Ovary (tissue), 10 donors: ENCODE measurements at places on chromosomes 5 and 9.

DNA sequence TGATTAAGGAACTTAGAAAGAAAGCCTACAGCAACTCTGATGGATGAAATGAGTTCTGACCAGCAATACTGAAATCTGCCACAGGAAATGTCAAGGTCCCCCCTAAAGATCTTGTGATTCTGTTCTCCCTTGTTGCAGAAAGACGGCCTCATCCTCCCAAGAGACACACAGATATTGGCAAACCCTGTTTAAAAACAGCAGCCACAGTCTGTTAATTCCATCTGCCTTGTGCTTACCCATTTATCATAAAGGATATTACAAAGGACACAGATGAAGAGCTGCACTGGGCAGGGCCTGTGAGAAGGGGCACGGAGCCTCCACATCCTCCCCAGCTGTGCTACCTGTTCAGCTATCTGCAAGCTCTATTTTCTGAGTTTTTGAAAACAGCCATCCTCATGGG, 15.2 kb downstream of the RAPGEF1 start:
- DNase-seq, result no peak

- DNase-seq, result no peak
These were observed 27.2 kb downstream of the TMOD1 start for GRCh38 chr9:97528529-97529230.

- no peak for DNase-seq
These were observed 382.6 kb downstream of the RASEF start for GRCh38 chr9:82680179-82680935.

GRCh38 chr5:148826739-148827070, 294 bp downstream of the ADRB2 start:
- DNase-seq, result no peak

DNA sequence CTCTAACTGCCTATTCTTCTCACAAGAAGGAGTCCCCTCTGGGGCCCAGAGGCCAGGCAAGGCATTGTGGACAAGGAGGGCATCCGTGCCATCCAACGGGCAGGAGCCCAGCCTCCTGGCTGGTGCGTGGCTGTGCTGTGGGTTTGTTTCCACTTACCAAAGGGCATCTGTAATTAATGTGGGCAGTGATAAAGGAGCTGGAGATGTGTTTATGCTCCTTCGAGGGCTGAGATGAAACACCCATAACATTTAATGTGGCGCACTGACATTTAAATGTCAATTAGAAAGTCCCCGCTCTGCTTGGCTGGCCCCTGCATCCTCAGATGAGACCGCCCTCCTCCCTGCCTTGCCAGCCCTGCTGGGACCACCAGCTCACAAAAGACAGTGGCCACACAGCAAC, 57.1 kb downstream of the KCNIP1 start:
- no peak for DNase-seq

GRCh38 chr9:103377667-103378066, 382.5 kb downstream of the CYLC2 start:
- DNase-seq, result no peak

DNA sequence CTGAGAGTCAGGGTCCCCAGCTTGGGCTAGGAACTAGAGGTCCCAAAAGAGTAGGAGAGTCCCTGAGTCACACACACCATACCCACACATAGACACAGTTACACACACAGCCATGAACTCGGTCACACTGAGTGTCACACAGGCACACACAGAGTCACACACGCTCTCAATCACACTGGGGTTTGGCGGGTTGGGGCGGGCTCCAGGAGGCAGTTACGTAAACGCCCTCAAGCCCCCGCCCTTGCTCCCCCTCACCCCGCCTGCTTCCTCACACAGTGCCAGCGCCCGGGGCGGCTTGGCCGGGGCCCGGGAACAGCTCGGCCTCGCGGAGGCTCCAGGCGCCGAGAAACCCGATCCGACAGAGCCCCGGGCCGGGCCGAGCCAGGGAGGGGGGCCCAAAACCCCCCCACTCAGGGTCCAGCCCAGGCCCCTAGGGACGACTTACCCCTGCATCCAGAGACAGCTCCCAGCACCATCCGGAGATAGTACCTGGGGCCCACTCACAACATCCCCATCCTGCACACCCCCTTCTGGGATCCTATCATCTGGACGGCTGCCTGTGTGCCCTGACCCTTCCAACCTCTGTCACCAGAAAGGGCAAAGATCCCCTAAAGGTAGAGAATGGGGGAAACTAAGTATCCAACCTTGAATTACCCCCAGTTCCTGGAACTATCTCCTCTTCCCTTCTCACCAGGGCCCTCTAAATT, 3.5 kb upstream of the CNTFR start:
- DNase-seq, result peak; percentile 79

DNA sequence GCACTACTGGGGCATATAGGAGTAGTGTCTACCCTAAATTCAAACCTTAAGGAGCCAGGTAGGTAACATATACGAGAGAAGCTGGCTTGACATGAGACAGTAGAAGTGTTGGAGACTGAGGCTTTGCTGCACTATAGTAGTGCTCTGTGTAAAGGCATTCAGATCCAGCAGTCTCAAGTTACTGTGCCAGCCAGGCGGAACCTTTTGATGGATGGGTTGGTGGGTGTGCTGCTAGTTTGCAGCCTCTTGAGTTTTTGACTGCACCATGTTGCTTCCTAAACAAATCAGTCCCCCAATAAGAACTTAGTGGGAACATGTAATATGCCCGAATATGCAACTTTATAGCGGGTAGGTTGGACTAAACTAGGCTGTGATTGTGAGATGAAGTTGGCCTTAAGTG, 1.5 kb downstream of the CLTA start:
- no peak for DNase-seq

DNA sequence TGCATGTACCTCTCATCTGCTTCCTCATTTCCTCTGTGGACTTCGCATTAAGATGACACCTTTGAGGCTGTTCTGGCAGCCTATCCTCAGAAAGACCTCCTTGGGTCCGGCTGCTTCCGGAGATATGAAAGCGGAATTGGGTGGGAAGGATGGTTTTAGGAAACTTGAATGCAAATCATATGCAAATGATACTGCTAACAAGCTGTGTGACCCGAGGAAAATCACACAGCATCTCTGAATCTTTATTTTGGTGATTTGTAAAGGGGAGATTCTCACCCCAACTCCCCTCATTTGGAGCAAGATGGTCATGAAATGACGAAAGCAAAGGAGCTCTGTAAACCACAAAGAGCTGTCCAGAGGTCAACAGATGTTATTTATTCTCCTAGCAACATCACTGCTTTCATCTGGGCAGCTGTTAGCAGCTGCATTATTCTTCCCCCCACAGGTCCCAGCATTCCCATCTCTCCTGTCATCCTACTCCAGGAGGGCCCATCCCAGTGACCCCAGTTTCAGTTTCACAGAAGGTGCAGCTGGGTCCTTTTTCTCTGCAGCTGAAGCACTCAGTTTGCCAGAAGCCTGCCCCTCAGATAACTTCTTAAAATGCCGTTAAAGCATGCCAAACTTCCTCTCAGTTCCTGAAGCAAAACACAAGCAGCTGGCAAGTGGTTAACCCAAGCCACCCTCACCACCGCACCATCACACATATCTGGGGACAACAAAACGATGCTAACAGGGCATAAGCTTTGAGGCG, 269.5 kb downstream of the SEC61B start:
- DNase-seq, result no peak

- no peak for DNase-seq
These were observed 28.0 kb downstream of the NLN start for GRCh38 chr5:65749956-65750355.

GRCh38 chr5:121257621-121258020, 594.1 kb upstream of the FTMT start:
- DNase-seq, result no peak

DNA sequence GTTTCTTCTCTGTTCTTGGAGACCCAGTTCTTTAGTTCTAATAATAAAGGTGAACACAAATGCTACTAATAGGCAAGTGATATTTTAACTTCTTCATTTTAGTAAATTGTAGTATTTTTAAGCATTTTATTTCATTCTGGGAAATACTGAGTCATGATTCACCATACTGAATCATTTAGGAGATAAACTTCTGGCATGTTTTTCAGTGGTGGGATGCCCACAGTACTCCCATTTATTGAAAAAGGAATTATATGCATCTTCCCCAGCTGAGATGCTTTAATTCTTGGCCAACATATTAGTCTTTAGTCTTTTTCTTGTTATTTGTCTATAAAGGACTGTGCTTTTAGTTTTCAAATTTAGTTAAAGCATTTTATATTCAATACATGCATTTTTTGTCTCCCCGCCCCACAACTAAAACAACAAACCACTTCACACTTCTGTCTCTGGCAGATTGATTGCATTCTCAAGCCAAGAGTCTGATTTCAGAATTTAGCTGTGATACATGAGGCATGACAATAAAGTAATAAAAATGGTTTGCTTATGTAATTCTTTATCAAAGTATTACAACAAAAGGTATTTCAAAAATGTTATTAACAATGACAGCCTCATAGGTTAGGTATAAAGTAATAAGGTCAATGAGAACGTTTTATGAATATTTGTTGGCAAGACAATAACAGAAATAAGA, 125.2 kb upstream of the CDH18 start:
- no peak for DNase-seq

DNA sequence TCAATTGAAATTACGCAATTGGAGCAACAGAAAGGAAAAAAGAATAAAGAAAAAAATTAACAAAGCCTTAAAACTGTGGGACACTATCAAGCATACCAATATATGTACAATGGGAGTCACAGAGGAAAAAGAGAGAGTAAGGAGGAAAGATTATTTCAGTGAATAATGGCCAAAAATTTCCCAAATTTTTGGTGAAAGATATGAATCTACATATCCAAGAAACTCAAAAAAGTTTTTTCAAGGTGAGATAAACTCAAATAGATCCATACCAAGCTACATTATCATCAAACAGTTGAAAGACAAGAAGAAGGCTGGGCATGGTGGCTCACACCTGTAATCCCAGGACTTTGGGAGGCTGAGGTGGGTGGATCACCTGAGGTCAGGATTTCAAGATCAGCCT, 8.8 kb upstream of the BRD3 start:
- no peak for DNase-seq

GRCh38 chr9:77999231-77999631, 32.4 kb downstream of the GNAQ start:
- DNase-seq, result no peak

- no peak for DNase-seq
These were observed 1.4 kb upstream of the CERCAM start for GRCh38 chr9:128419061-128419925.

- no peak for DNase-seq
These were observed 27.0 kb downstream of the MAT2B start for GRCh38 chr5:163532171-163533084.

- no peak for DNase-seq
These were observed 155.0 kb downstream of the TMEM167A start for GRCh38 chr5:82922086-82922734.
